ENCODE measurements at places on chromosomes 4 and X.

DNA sequence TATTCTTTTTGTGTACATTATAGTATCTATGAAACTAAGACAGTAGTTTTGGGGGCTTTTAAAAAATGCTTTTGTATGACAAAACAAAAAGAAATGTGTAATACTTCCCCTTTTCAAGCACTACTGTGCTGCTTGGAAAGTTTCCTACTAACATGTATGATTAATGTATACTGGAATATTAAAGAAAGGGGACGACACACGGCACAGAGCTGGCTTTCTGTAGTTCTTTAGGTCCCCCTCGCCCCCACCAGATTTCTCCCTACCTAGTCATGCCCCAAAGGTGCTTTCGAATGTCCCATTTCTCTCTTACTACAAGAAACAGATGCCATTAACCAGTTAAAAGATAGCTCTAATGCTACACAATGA is 1.6 kb upstream of the AP1S2 start:
- no peak for DNase-seq

DNA sequence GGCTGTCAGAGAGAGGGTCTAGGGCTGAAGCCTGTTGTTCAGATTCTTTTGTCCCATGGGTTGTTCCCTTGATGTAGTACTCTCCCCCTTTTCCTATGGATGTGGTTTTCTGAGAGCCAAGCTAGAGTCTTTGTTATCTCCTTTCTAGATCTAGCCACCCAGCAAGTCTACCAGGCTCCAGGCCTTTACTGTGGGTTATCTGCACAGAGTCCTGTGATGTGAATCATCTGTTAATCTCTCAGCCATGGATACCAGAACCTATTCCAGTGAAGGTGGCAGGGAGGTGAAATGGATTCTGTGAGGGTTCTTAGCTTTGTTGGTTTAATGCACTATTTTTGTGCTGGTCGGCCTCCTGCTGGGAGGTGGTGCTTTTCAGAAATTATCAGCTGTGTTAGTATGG is 109.5 kb downstream of the PRR32 start:
- DNase-seq = no peak

DNA sequence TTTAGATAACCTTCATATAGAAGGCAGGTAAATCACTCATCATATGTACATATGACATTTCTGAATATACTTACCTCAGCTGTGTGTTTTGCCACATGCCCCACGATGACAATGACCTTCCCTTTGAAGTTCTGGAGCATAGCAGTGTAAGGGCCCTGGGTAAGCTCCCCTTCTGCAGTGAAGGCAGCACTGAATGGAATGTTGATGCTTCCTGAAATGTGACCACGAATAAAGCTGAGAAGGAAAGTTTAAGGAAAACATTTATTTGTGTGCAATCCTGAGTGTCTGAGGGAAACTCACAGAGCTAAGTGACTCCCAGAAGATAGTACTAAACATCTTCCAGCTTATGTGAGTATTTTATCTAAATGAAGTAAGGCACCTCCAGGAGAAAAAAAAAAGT is 200.1 kb downstream of the NPNT start:
- no peak for DNase-seq

DNA sequence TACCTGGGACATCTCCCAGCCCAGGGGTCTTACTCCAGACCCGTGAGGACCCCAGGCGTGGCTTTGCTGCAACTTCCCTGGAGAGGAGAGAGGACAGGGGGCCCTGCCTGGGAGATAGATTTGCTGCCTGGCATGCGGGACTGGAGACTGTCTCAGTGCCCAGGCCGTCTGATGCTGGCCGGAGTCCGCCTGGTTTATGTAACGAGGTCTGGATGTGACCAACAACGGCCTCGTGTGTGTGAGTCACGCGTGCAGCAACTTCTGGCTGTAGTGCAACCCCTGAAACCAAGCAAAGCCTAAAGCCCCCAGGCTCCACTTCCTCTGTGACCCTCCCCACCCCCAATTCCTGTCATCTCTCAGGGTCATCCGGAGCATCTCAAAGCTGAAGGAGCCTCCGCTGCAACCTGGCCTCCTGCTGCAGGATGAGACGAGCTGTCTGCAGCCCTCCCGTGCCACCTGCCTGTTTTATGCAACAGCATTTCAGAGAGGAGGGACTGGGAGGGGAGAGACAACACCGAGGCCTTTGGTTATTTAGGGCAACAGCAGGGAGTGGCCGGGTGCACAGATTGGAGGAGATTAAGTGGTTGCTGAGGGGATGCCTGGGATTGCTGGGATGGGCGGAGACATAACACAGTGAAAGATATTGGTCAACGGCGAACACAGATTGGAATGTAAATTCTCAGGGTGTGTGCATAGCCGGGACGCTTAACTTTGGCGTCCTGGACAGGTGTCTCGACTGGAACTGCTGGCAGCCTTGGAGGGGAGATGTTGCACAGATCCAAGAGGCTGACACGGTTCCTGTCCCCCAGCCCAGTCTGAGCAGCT is 16.0 kb downstream of the XG start:
- DNase-seq = no peak

GRCh38 chrX:150870029-150870428 is 28.4 kb downstream of the CD99L2 start:
- no peak for DNase-seq

DNA sequence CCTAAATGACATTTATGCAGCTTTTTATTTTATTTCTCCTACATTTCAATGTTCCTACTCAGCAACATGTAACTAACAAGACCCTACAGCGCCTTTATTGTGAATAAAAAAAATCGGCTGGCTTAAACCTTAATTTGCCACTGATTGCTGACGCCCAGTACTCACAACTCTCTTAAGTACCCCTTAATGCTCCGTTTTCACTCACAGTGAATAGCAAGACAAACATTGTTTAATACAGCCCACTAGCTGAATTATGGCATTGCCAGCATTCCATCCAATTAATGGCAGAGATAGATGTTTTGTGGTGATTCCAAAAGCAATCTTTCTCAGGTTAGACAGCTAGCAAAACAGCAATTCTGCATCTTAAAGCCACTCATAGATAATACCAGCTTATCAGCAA is 61.1 kb downstream of the PPARGC1A start:
- DNase-seq = no peak

- no peak for DNase-seq
Observed at GRCh38 chrX:1239681-1240142, 27.3 kb upstream of the CRLF2 start.

DNA sequence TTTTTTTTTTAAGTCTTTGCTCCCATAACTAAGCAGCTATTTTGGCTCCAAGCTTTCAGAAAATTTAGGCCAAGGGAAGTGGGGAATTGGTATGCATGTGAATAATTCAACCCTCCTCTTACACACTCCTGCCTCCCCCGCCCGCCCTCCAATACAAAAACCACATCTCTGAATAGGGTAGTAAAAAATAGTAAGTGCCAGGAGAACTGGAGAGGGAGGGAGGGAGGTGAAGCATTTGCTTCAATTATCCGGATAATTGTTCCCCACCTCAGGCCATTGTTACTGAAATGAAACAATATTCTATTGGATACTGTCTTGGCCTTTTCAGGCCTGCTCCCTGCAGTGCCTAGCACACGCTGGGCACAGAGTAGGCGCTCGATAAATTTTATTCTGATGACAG is 5.5 kb upstream of the GSX2 start:
- DNase-seq = no peak

DNA sequence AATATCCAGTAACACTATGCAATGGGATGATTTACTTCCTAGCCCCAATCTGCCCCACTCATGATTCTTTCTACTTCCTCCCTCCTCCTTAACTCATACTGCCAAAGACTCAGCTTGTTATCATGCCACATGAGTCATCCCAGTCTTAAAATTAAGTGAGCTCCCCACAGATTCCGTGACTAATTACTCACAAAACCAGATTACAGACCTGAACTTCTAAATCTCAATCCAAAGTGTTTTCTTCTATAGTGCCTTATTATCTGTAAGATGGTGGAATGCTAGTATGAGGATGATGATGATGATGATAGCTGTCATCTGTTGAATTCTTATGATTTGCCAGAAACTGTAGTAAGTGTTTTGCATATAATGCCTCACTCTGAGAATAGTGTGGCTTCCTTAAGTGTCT is 27.7 kb upstream of the GPC3 start:
- no peak for DNase-seq

GRCh38 chr4:24274381-24274941 is 309.9 kb downstream of the DHX15 start:
- DNase-seq = peak; percentile 62

DNA sequence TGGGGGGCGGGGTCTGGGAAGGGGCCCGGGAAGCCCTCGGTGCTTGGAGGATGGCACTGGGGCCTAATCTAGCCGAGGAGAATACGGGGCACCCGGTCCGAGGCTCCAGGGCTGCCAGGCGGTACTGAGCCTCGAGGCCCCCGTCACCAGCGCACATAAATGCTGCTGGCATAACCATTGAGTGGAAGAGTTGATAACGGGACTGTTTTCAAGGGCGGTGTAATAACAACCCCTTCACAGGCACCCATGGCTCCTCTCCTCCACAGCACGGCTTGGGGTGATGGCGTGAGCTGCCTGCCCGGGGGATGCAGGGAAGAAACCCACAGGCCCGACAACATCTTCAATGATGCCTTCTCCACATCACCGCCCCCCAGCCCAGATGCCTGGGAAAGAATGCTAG is 130.7 kb downstream of the FAM53A start:
- no peak for DNase-seq

- no peak for DNase-seq
Observed at GRCh38 chrX:30593440-30594200, 16.1 kb upstream of the TASL start.

- no peak for DNase-seq
Observed at GRCh38 chr4:155766622-155767021, 7.8 kb downstream of the GUCY1B1 start.

DNA sequence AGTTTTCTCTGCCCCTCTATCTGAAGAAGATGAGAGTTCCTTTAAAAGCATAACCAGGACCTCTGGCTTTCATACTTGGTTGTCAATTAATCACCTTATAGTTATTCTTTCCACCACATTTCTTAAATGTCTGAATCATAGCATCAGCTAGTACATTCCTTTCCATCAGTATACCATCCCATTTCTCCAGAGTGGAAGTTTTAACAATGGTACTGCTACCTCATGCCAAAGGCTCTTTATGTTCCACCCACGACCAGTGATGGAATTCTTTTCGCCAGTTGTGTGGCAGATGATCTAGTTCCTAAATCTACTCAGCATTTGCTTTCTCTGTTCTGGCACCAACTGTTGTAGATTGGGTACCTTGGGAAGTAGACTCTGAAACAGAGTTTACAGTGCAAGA is 379.8 kb downstream of the ZNF674 start:
- no peak for DNase-seq

DNA sequence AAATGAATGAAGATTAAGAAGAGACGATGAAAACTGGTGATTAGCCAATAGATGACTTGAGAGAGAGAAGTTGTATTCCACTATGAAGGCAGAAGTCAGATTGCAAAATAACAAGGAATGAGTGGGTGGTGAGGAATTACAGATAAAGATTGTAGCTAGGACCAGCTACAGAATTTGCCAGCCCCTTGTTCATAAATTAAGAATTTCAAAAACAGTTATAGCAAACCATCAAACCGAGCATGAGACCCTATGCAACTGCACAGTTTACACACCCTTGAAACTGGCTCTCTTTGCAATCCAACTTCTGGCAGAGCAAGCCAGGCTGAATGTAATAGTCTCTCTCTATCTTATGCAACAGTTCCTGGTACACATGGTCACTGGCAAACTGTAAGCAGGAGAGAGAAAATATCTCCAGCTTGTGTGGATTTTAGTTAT is 35.2 kb downstream of the STAP1 start:
- DNase-seq = no peak

DNA sequence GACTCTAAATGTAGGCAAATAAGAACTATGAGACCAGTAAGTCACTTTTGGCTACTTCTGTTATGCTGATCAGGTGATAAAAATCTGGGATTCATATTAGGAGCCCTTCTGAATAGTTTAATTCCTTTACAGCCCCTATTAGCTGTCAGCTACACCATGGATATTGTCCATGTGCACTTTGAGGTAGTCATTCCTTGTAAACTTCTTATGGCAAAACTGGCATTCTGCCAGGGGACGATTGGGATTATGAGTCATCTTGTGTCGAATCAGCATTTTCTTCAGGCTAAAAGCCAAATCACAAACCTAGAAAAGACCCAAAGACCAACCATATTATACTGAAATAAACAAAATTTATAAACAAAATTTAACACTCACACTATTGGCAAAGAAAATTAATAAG is 227.6 kb downstream of the PRDM5 start:
- DNase-seq = peak; percentile 43

DNA sequence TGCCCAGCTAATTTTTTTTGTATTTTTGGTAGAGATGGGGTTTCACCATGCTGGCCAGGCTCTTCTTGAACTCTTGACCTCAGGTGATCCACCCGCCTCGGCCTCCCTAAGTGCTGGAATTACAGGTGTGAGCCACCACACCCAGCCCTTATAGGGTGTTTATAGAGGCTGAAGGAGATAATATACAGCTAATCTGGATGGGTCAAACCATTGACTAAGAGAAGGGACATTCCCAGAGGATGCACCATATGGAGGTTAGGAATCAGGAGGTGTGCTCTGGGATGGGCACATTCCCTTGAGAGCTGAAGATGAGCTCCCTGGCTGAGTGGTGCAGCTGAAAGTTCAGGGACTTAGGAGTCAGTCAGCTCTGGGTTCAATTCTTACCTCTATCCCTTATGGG is 68.3 kb upstream of the SHISA3 start:
- no peak for DNase-seq

DNA sequence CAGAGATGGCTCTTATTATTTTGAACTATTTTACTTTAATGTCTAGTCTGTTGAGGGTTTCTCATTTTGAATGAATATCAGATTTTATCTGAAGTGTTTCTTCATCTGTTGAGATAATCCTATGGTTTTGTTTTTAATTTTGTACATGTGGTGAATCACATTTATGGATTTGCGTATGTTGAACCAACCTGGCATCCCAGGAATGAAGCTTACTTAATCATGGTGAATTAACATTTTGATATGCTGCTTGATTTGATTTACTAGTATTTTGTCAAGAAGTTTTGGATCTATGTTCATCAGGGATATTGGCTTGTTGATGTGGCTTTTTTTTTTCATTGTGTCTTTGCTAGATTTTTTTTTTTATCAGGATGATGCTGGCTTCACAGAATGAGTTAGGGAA is 2390.9 kb downstream of the PCDH7 start:
- no peak for DNase-seq

- DNase-seq = no peak
Observed at GRCh38 chr4:616911-617643, 8.3 kb upstream of the PDE6B start.

DNA sequence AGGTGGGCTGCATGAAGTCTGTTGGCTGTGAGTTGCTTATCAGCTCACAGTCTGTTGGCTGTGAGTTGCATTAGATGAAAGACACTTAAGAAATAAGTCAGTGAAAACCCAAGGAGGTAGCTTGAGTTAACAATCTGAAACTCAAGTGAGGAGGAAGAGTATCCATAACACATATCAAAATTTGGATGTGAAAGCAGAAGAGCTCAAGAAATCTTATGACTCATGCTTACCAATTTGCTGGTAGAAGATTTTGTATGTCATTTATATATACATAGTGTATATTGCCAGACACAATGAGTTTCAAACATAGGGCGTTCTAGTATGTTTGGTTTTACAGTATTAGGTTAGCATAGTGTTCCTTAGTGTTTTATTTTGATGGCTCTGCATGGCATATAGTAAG is 107.4 kb downstream of the DDIT4L start:
- no peak for DNase-seq
